Stimulated activated CD4-positive, alpha-beta T cell treated with anti-CD3 and anti-CD28 coated beads, Interleukin-2, amount 100 ng/mL, for 24 hours (primary cell): ENCODE measurements at places on chromosomes 6 and 20.

DNA sequence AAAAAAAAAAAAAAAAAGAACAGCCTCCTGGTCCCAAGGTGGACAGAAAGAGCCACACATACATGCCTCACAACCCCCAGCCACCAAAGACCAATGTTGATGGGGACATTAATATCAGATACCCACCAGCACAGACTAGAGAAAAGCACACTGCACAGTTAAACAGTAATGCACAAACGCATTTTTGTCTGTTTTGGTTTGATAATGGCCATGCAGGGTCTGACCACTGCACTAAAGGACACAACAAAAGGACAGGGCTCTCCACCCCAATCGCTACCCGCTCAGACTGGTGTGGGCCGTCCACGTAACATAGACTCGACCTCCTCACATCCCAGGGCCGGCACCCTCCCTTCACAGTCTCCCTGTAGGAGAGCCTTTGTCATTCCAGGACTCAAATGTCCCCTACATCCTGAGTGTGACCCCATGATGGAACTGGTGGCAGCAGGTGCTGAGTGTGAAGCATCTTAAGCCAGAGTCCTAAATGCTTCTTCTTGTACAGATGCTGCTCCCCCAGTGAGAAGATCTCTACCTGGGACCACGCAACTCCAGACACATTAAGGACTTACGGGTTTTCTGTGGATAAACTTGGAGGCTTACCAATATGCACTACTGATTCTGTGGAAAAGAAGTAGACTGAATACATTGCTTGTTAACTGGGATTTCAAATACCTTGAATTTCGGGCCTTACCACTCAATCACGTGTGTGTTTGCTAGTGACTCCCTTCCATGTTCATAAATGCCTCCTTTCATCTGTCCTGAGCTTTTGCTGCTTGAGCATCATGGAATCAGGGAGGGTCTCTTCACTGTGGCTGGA is 28.0 kb downstream of the RRBP1 start:
- DNase-seq = no peak

GRCh38 chr6:157575436-157576145 is 194.6 kb downstream of the ZDHHC14 start:
- DNase-seq = no peak

DNA sequence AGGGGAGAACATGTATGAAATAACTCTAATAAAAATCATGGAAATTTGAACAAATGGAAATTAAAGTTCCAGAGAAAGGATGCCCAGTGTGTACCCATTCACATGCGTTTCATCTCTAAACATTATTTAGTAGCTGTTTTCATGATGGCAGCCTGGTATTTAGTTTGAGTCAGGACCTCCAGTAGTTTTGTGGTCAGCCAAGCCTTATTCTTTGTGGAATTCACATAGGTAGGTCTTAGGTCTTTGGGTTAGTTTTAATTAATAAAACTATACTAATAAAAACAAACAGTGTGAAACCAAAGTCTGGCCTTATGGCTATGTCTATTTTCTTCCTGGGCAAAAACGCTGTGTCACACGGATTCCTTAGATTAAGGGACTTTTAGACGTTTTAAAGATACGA is 137.8 kb downstream of the FOXC1 start:
- no peak for DNase-seq

GRCh38 chr6:170085475-170086401 is 205.1 kb downstream of the DLL1 start:
- peak; percentile 16 for DNase-seq

GRCh38 chr6:42979523-42980177 is 669 bp upstream of the PEX6 start:
- DNase-seq = no peak

GRCh38 chr6:5764401-5764955 is 242.2 kb downstream of the NRN1 start:
- DNase-seq = no peak

GRCh38 chr6:167832497-167833395 is 6.0 kb downstream of the AFDN start:
- DNase-seq = no peak

- DNase-seq = no peak
These were observed 33.6 kb downstream of the GNAS-AS1 start for GRCh38 chr20:58816957-58817651.

- no peak for DNase-seq
These were observed 4.8 kb upstream of the STX11 start for GRCh38 chr6:144145541-144145940.

DNA sequence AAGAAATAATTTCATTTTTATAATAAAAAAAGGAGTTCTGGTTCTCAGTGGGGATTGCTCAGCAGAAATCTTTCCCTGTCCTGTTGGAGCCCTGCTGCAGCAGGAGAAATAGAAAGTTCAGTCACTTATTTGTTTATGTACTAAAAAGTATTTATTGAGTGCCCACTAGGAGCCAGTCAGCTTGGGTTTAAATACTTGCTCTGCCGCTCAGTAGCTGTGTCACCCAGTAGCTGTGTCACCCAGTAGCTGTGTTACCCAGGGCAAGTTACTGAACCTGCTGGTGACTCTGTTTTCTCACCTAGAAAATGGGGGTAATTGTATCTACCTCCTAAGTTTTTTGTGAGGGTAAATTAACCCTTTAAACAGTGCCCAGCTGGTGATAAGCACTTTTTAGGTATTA is 32.9 kb downstream of the FOXF2 start:
- no peak for DNase-seq

GRCh38 chr20:44035924-44036323 is 121.3 kb downstream of the TOX2 start:
- DNase-seq = no peak

- DNase-seq = no peak
These were observed 89.2 kb downstream of the RPP40 start for GRCh38 chr6:4914420-4915159.

DNA sequence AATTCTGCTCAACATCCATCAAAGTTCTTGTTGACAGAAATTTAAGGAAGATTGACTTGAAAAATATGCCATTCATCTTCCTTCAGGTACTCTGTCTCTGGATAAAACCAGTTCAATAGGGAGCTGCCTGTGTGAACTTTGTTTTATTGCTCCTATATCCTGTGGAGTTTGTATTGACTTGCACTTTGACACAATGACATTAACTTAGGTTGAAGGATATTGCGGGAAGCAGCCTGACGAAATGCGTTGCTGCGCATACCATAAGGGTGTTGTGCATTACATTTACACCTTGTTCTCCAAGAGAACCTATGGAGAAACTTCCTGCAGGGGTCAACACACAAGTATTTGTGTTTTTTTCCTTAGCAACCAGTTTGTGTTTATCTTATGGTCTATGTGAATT is 185.4 kb upstream of the GRIK2 start:
- DNase-seq = no peak

GRCh38 chr6:30548375-30548774 is 7.9 kb downstream of the GNL1 start:
- DNase-seq = no peak

DNA sequence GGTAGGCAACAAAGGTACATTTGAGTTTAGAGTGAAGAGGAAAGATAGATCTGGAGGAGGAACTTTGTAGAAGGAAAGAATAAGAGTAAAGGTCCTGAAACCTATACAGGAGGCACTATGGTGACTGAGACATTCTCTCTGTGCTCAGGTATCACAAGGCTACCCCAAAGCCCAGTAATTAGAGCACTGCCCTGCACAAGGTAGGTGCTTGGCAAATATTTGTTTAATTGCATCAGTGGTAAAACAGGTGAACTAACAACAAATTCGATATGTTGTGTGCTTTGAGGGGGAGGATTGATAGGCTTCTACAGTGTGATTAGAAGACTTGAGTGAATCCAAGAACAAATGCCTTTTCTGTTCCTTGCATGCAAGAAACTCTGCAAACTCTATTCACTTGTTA is 6.8 kb upstream of the TSHZ2 start:
- DNase-seq = no peak

DNA sequence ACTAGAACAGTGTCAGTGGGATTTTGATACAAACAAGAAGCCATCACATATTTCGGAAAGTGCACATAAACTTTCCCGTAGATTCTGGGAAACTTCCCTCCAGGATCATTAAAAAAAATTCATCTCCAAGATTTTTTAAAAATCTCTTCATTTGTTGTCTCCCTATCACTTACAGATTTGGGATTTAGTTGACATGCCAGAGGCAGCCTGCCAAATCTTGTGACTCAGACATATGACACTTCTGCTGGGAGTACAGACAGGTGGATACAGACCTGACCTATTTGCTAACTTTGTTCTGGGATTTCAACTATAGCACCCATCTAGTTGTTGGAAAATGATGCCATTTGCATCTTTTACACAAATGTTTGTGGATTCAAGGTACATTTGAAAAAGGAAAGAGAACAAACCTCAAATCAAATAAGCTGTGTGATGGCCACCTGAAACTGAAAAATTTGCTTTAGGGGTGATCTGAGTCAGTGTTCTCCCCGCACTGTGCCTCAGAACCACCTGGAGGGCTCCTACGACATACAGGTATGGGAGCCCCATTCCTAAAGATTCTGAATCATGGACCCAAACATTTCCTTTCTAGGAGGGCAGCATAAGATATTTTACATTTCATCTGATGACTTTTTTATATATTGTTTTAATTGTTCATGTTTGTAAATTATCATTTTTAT is 21.9 kb upstream of the CD2AP start:
- DNase-seq = no peak

GRCh38 chr6:140541288-140541687 is 1166.8 kb upstream of the CITED2 start:
- DNase-seq = no peak

DNA sequence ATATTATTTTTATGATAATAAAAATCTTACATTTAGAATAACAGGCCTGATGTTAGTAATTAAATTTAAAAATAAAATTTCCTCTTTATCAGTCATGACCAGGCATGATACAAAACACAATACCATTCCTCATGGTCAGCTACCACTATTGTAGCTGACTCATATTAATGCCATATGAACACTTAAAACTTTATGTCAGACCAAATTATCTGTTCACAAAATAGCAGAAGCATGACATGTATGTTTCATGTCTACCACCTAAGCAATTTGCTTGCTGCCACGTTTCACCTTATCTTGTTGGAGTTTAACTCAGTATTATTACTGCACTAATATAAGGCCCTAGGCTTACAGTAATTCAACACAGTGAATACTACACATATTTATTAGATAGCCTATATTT is 65.7 kb downstream of the HTR1B start:
- no peak for DNase-seq

DNA sequence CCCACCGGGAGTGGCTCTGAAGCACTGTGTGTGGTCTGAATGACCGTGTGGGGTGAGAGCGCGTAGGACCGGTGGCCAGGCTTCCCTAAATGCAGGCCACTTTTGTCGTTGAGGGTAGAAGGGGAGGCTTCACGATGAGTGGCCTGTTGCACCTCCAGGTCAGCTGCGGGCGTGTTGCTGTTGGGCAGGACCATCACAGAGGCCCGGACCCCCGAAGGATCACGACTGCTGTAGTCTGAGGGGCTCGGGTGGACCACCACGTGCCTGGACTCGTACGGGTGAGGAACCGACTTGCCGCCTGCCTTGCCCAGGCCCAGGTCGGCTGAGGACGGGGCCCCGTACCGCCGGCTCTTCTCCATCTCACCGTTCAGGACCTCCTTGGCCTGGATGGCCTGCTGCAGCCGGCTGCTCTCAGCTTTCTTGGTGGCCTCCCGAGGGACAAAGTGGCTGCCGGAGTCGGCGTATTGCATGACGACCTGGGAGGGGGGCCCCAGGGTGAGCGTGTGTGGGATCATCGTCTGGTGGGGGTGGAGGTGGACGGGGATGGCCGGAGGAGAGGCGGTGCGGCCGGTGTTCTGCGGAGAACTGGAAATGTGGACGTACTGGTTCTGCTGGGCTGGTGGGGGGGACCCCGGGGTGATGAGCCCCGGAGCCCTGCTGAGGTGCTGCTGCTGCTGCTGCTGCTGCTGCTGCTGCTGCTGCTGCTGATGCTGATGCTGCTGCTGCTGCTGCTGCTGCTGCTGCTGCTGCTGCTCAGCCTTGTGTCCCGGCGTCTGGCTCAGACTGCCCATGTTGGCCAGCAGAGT is 88.8 kb downstream of the GMPR start:
- no peak for DNase-seq

DNA sequence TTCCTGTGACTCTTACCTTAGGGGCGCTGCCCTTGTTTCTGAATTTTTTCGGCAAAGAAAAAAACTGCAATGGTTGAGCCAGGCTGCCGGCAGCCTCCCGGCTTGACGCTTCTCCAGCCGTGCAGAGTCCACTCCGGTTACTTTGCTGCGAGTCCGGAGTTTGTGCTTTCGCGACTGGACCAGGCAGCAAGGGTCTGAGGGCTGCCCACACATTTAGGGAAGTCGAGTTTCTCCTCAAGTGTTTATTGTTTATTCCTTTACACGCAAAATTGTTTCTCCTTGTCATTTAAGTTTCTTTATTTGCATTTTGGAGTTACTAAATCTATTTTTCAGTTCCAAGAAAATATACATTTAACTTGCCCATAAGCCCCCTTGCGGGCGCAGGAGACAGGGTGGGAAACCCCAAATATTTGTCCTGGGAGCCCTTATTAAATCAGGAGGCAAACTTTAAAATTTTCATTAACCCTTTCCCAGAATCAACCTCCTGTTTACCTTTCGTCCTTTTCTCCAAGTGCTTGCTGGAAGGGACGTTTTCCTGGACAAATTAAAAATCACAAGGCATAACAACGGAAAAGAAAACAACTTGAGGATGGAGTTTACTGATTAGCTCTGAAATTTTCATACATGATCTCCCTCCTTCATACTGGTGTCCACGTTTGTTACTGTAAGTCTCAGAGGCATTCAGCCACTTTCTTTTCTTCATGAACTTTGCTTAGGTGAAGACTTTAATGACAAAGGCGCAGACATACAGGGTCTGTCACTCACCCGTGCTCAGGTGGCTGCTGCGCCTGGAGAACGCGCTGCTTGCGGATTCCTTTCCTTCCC is 1.7 kb upstream of the PDE10A start:
- DNase-seq = no peak
